ENCODE measurements at places on chromosomes 2 and 18.

- DNase-seq: no peak
These were observed 24.4 kb downstream of the RBMS1 start for GRCh38 chr2:160469164-160469563.

DNA sequence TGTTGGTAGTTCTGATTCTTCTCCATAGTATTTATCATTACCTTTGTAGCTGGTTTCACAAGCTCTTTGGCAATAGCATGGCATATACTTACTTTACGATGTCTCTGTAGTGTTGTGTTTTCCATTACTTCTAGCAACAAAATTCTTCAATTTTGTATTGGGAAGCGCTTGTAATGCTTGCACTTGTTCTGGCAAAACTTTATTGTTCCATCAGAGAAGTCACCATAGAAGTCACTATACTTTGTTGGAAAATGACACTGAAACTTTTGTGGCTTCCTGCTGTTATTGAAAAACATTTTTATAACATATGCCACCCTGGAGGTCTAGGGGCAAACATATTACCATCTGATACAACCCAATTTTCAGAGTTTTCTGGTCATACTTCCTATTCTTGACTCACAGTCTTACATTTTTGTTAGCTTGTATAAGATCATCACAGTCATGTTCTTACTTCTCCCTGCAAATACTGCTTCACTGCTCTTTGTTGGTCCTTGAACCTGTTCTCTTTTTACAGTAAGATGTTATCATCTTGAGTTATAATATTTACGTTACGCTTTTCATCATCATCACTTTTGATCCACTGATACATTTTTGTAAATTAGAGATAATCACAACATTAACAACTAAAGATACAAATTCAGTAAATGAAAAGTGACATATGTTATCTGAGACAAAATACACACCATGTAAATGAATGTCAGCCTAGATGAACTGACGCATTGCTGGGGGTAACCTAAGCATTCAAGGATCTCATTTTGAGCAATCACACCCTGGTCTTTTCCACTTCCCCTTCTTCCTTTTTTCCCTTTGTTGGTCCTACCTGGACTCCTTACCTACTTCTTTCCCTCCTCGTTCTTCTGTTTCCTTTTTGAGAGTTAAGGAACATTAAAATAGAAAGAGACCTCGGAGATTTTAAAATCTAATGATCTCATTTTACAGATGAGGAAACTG lies 33.3 kb upstream of the CXCR4 start:
- no peak for DNase-seq

GRCh38 chr2:13000664-13001363 lies 284.1 kb downstream of the TRIB2 start:
- no peak for DNase-seq

DNA sequence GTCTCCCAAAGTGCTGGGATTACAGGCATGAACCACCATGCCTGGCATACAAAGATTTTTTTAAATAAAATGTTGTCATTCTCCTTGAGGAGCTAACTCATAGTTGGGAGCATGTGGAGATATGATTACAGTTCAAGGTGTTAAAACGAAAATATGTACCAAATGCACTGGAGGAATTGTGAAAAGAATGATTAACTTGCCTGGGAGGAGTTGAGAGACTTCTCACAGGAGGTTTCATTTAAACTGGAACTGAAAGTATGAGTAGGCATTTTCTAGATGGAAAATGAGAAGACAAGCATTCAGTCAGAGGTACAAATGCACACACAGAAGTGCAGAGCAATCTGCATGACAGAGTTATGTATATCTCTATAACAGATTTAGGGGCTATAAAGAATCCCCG lies 126.6 kb upstream of the PDE1A start:
- no peak for DNase-seq

GRCh38 chr18:3171631-3172030 lies 48.1 kb downstream of the MYOM1 start:
- DNase-seq: no peak

GRCh38 chr2:160109939-160110673 lies 47.7 kb upstream of the PLA2R1 start:
- DNase-seq: no peak

GRCh38 chr2:156982615-156983014 lies 274.9 kb upstream of the GALNT5 start:
- DNase-seq: no peak

GRCh38 chr2:200447139-200447855 lies 62.6 kb downstream of the KCTD18 start:
- DNase-seq: no peak

GRCh38 chr2:40466332-40466906 lies 14.5 kb upstream of the SLC8A1 start:
- DNase-seq: no peak

DNA sequence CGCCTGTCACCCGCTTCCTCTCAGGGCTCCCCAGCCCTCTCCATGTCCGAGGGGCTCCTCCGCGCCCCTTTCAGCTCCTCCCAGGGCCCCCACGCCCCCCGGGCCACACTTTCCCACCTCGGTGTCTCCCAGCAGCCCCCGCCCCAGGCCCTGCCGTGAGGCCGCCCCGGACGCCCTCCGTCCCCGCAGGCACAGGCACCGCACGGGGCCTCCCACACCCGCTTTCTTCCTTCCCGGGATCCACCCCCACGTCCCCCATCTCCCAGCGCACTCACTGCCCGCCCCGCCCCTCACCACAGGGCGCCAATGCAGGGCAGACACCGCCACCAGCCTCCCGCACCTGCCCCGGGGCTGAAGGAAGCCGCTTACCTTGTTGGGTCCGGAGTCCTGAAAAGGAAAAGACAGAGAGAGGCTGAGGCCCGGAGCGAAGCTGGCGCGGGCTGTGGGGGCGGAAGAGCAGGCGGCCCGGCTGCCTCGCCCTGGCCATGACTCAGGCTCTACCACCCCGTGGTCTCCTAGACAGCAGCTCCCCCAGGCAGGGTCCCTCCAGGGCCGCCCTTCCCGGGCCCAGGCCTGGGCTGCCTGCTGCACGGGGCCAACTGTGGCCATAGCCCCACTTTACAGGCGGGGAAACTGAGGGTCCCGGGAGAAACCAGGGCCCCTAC lies 37.7 kb downstream of the KIF1A start:
- DNase-seq: no peak

DNA sequence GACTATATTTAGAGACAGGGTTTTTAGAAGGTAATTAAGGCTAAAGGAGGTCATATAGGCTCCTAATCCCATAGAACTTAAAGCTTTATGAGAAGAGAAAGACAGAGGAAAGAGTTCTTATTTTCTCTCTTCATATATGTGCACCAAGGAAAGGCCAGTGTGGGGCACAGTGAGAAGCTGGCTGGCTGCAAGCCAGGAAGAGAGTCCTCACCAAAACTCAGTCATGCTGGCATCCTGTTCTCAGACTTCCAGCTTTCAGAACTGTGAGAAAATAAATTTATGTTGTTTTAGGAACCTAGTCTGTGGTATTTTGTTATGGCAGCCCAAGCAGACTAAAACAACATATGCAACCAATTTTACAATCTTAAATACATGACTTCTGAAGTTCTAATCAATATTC lies 31.5 kb upstream of the ATIC start:
- no peak for DNase-seq

DNA sequence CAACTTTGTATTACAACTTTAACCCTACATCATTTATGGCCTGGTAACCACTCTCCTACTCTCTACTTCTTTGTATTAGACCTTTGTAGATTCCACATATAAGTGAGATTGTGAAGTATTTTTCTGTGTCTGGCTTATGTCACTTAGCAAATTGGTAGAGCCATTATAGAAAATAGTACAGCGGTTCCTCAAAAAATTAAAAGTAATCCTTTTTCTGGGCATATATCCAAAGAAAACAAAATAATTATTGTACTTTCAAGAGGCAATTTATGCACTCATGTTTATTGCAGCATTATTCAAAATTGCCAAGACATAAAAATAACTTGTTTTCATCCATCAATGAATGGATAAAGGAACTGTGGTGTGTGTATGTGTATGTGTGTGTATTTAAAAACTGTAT lies 537.5 kb upstream of the FSIP2 start:
- DNase-seq: no peak

GRCh38 chr2:43490252-43490786 lies 105.5 kb downstream of the THADA start:
- DNase-seq: no peak

GRCh38 chr2:9944330-9944758 lies 7.1 kb upstream of the GRHL1 start:
- no peak for DNase-seq

DNA sequence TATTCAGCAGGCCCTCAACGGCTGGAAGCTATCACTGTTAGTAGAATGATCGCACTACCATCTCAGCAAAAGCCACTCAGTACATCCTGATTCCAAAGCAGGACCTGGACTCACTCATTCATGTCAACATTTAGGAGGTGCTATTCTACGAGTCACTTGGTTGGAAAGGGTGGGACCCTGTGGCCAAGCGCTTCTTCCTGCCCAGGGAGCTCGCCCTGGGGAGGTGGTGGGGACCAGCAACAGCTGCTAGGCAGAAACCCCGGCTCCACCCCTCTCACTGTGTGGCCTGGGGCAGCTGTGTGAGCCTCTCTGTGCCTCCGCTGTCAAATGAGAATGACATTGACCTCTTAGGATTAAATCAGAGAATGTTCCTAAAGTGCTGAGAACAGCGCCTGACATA lies 231.4 kb downstream of the EIPR1 start:
- no peak for DNase-seq

DNA sequence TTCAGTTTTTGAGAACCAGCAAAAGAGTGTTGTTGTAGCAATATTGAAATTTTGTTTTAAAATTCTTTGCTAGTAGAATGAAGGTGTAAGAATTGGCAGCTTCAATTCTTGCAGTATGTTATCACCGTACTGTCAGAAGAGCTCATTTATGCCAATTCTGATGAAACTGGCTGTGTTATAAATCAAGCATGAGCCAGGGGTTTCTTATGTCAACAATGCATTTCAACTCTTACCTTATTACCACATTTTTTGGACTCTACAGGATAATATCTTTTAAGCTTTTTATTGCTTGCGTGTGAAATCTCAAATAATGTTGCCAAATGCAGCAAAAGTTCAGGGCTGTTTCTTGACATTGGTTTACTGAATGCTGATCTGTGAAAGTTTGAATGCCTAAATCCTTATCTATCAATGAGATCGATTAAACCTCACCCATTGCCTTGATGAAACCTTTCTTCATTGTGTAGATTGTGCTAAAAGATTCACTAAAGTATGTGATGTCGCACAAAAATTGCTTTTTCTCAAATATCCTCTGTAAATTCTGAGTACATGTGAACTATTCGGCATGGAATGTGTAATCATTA lies 1389.3 kb upstream of the ZEB2 start:
- no peak for DNase-seq

DNA sequence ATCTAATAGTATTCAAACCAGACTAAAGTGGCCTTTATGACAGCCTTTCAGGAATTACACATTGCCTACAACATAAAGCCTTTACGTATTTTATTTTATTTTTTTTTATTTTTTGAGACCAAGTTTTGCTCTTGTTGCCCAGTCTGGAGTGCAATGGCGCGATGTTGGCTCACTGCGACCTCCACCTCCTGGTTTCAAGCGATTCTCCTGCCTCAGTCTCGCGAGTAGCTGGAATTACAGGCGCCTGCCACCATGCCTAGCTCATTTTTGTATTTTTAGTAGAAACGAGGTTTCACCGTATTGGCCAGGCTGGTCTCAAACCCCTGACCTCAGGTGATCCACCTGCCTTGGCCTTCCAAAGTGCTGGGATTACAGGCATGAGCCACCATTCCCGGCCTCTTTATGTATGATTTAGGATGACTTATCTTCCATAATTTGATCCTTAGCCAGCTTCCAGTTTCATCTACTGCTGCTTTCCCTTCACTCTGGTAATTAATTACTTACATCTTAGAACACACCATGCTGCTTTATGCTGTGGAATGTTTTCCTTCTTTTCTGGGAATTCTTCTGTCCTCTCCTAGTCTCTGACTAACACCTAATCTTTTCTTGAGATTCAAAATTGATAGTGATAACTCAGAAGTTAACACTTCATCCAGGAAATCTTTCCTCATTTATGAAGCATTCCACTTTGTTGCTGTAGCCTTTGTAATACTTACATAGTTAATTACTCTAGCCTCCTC lies 2.6 kb downstream of the USP14 start:
- DNase-seq: no peak

DNA sequence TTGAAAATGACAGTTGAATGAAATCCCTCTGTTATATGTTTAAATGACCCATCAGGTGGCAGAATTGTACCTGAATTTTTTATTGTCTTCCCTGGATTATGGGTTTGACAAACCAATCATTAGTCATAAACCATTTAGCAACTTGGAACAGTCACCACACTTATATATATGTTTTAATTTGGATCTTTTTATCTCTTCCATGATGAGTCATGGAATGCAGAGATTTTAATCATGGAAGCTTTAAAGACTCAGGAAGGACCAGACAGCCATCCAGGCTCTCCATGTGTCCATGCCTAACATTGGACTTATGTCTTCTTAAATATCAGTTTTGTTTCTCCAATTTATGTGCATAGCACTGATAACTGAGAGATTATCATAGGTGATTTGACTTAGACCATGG lies 188.3 kb upstream of the ZSWIM2 start:
- no peak for DNase-seq

- no peak for DNase-seq
These were observed 47.4 kb downstream of the EXOC6B start for GRCh38 chr2:72778410-72778809.

- no peak for DNase-seq
These were observed 33.1 kb upstream of the PELI1 start for GRCh38 chr2:64177315-64177714.

DNA sequence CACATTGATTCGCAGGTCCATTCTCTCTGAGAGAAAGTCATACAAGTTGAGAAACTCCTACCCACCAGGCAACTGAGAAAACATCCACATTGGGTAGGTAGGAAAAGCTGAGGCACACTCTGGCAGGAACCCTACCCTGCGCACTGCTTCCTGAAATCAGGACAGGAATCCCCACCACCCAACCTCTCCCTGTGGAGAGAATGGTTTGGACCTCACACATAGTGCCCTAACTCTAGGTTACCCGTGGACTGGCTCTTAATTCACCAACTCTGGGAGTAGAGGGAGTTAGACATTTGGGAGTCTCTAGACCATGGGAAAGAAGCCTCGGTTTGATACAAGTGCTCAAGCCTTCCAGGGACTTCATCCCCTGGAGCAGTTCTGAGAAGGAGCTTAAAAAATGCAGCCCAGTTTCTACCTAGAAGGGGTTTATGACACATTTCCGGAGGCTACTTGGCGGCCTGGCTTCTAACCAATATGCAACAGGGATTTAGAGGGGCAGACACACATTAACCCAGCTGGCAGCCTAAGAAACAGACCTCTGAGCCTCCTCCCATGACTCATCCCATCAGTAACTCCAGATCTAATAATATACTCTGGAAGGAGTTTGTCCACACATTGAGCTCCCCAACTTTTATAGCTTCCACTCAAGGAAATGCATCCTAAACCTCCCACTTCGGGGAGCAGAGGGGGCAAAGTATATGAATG lies 136.7 kb downstream of the EML6 start:
- no peak for DNase-seq
